ENCODE measurements at places on chromosomes 2 and 18. TPM values are rescaled to one million over a fixed set of nuclear protein-coding genes. Genes with fewer than 3 reads are reported as not detected.

The ECEL1 gene
- 0.16 TPM for total RNA-seq

The FTCDNL1 gene
- total RNA-seq: 5.0 TPM

The PTPN18 gene
- total RNA-seq: 36.0 TPM

The KCNJ3 gene
- 0.14 TPM for total RNA-seq

The CAPN14 gene
- total RNA-seq: not detected

DNA sequence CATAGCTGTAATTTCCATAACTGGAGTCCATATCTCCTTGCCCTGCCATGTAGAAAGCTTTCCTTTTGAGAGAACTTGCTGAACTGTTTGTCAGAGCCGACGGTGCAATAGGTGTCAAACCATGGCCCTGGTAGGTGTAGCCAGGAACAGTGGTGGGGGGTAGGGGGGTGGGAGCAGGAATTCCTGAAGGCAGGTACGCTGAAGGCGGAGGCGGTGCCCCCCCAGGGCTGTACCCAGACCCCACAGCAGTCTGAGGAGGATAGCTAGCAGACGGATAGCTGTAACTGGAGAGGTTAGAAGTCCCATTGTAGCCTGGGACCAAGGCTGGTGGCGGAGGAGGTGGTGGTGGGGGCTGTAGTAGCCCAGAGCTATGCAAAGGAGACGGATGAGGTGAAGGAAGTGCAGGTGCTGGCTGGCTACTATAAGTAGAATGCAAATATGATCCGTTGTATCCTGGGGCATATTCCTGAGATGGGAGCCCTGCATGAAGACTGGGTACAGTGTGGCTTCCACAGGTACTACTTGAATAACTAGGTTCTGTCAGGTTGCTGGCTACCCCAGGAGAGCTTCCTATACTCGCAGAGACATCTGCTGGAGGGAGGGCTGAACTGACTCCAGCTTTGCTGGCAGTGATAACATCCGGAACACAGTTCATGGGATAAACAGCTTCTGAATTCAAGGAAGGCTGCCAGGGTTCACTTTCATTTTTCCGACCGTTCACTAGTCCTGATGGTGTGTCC is 124.8 kb downstream of the FIGN start:
- DNase-seq: no peak

All from sigmoid colon (tissue), 7 donors.